Bladder microvascular endothelial cell (primary cell): ENCODE measurements at places on chromosomes 7 and 10. TPM values are rescaled to one million over a fixed set of nuclear protein-coding genes. Genes with fewer than 3 reads are reported as not detected.

The BAMBI gene
- total RNA-seq, result 0.32 and 1.6 TPM in 2 replicates

The APBB1IP gene
- total RNA-seq, result 0.06 TPM in 1 of 2 replicates, not detected in the other

The STRIP2 gene
- total RNA-seq, result 2.8 and 3.2 TPM in 2 replicates

The STEAP1 gene
- 7.4 and 9.6 TPM in 2 replicates for total RNA-seq

The CCDC71L gene
- 31.1 and 32.0 TPM in 2 replicates for total RNA-seq

The DKK1 gene
- total RNA-seq, result 10.2 and 21.4 TPM in 2 replicates

The CADPS2 gene
- 43.5 and 62.1 TPM in 2 replicates for total RNA-seq

The WEE2 gene
- not detected in 2 replicates for total RNA-seq

The NRP1 gene
- 121 and 165 TPM in 2 replicates for total RNA-seq

The PDE1C gene
- total RNA-seq, result 0.49 and 4.7 TPM in 2 replicates

The PRSS37 gene
- total RNA-seq, result not detected in 2 replicates

The FOXI2 gene
- not detected in 2 replicates for total RNA-seq

The C10orf105 gene
- total RNA-seq, result not detected in 2 replicates

The CACNB2 gene
- not detected in 2 replicates for total RNA-seq
